ENCODE measurements at places on chromosomes 13 and 19. TPM values are rescaled to one million over a fixed set of nuclear protein-coding genes. Genes with fewer than 3 reads are reported as not detected.

- no peak overlapping the region for H3K27ac ChIP-seq
- no peak for DNase-seq
- H3K4me3 ChIP-seq = no peak overlapping the region
- H3K27me3 ChIP-seq = no peaks in the 10 kb centered on the region
Observed at GRCh38 chr19:11205939-11206570, 8.7 kb upstream of the KANK2 start.

DNA sequence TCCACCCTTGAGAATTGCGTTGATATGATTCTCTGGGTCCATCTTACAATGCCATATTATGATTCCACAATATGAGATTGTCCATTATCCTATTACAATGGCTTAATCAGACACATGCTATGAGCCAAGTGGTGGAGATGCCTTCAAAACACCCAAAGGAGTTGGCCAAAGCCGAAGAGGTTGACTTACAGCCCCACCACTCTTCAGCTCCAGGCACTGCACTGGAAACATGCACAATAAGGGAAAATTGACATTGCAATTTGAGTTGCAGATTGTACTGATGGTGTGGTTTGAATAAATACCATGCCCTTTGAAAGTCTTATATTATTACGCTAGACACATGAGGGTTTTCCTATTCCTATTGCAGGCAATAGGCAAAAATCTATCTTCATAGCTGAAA, 75.4 kb upstream of the TNFSF11 start:
- H3K27me3 ChIP-seq = peaks cover 2% of the 10 kb centered on the region
- H3K27ac ChIP-seq = peak overlapping the region; percentile 33
- no peaks in the 10 kb centered on the region for H3K36me3 ChIP-seq
- no peak for DNase-seq
- H3K4me1 ChIP-seq = peaks cover 45% of the 10 kb centered on the region

ZNF581 gene
- total RNA-seq = 30.4 TPM

IZUMO2 gene
- total RNA-seq = not detected

RTBDN gene
- total RNA-seq = not detected

All from activated CD8-positive, alpha-beta T cell treated with anti-CD3 and anti-CD28 coated beads for 36 hours (primary cell).